ENCODE measurements at places on chromosomes 7 and 10. TPM values are rescaled to one million over a fixed set of nuclear protein-coding genes. Genes with fewer than 3 reads are reported as not detected.

The CHCHD1 gene
- total RNA-seq, result 16.4 TPM

The SAMD9L gene
- under 0.01 TPM for total RNA-seq

The PKD2L1 gene
- not detected for total RNA-seq

The NUTM2D gene
- total RNA-seq, result 4.9 TPM

The PDE6C gene
- total RNA-seq, result not detected

The FAM131B gene
- total RNA-seq, result 0.21 TPM

The ITIH5 gene
- total RNA-seq, result 0.21 TPM

The PIP gene
- total RNA-seq, result not detected

The CDC123 gene
- total RNA-seq, result 108 TPM

The LIPJ gene
- not detected for total RNA-seq

The LMBR1 gene
- 47.0 TPM for total RNA-seq

The GIMAP5 gene
- total RNA-seq, result 0.64 TPM

The TAS2R40 gene
- total RNA-seq, result 0.24 TPM
